ENCODE measurements at places on chromosomes 12 and 14.
A peak's percentile ranks its signal among the peaks of the same experiment; 100 is the strongest.

- DNase-seq: no peak
These were observed 288.6 kb downstream of the MED13L start for GRCh38 chr12:115988625-115989563.

DNA sequence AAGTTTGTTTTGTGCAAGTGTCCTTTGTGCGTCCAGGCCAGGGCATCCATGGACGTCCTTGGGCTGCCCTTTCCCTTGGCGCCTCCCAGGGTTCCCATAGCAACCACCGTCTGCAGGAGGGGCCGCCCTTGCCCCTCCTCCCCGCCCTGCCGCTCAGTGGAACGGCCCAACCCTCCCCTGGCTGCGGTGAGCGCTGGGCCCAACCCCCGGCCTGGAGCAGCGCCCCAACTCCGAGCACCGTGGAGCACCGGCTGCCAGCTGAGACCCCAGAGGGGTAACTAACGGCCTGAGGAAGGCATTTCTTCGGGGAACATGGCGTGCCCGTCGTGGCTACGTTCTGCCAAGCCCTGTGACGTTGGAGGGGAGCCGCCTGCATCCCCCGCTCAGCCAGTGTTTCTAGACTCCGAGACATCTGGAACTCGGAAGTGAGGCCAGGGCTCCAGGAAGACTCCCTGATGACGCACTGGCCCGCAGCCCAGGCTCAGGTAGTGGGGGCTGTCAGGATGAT, 5.3 kb upstream of the ACACB start:
- peak; percentile 84 for DNase-seq

DNA sequence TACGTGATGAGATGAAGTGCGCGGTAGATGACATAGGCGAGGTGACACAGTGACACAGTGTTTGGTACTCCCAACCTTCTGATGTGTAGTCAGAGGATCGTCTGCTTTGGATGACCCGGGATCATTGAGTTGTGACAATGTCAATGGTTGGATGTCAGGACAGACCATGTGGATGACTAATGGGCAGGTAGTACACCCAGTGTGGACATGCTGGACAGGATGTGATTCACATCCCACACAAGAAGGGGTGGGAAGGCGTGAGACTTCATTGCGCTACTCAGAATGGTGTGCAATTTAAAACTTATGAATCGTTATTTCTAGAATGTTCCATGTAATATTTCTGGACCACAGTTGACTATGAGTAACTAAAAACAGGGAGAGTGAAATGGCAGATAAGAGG, 23.8 kb downstream of the MAP3K9 start:
- DNase-seq: no peak

DNA sequence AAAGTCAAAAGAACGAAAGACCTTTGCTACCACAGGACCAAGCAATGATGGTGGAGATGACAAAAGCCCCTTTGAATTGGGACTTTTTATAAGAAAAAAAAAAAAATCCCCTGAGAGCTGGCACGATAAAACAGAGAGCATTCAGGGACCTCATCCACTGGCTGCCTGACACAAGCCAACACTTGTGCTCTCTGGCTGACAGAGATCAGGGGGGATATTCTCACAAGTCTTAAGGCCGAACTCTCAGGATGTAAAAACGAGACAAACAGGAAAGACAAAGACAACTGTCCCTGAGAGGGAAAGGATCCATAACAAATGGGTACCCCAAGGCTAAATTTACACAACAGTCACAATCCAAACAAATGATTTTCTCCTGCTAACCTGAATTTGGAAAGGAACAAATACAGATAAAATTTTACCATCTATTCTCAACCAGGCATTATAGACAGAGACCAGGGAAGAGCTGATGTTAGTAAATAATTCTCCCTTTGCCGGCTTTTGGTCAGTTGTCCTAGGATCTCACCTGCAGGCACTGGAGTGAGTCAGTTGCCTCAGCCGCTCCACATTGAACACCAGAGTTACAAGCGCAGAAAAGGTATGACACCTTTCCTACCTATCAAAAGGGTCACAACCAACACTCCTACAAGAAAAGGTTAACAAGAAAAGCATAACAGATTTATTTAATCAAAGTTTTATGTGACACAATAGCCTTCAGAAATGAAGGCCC, 37.9 kb upstream of the GARIN6 start:
- DNase-seq: no peak

DNA sequence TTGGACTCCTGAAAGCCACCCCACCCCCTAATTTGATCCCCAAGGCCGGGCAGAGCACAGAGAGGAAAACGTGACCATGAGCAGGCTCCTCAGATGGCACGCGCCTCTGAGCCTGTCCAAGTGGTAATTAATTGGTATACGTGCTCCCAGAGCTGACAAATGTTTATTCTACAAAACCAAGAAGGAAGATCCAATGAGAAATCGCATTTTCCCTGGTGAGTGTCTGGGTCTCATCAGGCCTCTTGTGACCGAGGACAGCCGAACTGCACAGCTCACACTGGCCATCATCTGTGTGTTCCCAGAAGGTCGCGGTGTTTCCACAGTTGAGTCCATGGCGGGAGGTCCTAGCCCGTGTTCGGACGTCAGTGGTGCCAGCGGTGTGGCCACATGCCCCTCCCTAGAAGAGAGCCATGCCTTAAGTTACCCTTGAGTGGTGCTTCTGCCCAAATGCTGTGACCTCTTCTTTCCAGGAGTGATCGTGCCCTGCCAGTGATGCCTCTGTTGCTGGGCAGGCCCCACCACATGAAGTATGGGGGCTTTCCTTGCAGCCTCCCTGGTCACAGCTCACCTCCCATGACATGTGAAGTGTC, 317.5 kb upstream of the RTL1 start:
- DNase-seq: no peak

- no peak for DNase-seq
These were observed 44.7 kb upstream of the BMP4 start for GRCh38 chr14:54001189-54001878.

DNA sequence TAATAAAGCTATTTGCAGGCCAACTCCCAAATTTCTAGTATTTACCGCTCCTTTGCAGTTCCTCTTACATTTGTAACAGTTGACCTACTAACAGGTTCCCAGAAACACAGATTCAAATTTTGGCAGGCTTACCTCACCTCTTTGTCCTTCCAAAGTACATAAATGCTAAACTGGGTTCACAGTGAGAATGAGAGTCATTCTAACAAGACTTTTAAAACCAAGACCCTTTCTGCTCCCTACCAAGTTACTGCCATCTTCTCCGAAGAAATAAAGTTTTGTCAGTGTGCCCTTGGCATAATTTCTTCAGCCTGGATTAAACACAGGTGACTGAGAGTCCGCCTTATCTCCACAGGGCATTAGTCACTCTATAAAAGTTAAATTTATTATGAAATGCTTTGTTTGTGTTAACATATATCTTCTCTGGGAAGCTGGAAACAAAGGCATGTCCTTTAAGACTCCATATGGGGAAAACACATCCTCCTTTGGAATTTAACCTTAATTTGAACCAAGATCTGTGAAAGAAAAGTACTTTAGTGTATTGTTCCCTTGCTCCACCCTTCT, 28.2 kb downstream of the FOXA1 start:
- DNase-seq: no peak

- DNase-seq: no peak
These were observed 39.8 kb upstream of the NUAK1 start for GRCh38 chr12:106178562-106178961.
